G401 (cell line): ENCODE measurements at places on chromosomes 1 and 21.

DNA sequence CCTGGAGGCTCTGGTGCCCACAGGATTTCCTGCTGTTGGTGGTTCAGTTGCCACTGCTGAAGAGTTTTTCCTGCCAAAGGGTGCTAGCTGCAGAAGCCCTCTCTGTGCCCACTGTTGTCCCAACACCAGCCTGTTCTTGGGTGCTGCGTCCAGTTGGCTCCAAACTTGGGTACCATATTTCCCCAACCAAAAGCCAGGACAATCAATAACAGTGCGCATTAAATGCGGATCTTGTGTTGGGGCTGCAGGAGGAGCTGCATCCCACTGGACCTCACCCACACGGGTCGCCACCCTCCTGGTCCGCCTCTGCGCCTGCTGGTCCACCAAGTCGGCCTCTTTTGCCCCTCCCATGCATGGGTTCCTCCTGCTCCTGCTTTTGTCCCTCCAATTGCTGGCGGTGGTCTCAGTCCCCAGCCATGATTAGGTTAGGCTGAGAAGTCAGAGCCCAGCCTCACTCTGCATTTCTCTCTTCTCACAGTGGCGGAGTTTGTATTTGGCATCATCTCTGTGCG is 9.8 kb downstream of the ABCG1 start:
- DNase-seq = no peak

DNA sequence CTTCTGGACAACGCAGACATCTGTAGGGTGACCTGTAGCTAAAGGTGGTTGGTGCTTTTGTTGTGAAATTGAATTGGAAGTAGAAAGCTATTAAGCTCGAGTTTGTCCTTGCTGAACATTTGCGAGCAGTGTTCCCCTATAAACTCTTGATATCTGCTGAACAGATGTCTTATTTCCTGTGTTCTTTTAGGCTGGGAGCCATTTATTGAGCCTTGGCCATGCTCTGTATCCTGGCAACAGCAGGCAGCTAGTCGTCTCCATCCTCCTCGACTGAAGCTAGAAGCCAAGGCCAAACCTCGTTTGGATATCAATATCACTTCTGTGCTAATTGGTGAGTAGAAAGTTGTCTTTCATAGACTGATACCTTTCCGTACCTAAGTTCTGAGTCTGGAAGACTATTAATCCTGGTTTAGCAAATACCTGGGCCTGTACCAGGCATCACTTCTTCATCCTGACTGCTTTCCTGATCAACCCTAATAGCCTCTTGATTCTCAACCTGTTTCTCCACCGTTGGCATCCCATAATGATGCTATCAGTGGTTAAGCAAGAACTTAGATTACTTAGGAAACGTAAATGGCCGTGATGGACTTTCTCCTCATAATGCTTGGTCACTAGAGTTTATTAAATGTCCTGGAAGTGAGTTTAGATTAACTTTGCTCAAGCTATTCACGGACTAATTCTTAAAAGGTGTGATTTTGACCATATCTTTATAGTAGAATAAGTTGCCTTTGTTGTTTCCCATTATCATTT is 103.4 kb downstream of the VPS13D start:
- no peak for DNase-seq

- DNase-seq = no peak
Observed at GRCh38 chr1:227748496-227749182, 13.4 kb downstream of the SNAP47 start.

GRCh38 chr21:44687671-44688070 is 5.7 kb upstream of the KRTAP12-1 start:
- no peak for DNase-seq

- no peak for DNase-seq
Observed at GRCh38 chr1:218365226-218365999, 20.3 kb downstream of the TGFB2 start.

- peak; percentile 73 for DNase-seq
Observed at GRCh38 chr1:168636642-168637111, 60.3 kb downstream of the XCL1 start.

DNA sequence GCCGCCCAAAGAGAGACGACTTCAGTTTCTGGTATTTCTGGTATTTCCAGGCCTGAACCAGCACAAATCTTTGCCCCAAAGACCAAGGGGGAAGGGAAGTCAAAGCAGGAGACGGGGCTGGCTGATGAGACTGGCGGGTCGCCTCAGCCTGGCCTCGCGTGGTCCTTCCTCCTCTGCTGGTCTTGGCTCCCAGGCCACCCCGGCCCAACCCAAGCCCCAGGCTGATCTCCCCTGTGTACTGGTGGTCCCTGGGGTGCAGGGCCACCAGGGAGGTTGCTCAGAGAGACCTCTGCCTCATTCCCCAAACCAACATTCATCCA is 19.9 kb downstream of the WNT4 start:
- no peak for DNase-seq

- DNase-seq = no peak
Observed at GRCh38 chr1:157641177-157641576, 43.3 kb upstream of the FCRL4 start.

GRCh38 chr1:219533280-219533679 is 79.6 kb downstream of the ZC3H11B start:
- no peak for DNase-seq

DNA sequence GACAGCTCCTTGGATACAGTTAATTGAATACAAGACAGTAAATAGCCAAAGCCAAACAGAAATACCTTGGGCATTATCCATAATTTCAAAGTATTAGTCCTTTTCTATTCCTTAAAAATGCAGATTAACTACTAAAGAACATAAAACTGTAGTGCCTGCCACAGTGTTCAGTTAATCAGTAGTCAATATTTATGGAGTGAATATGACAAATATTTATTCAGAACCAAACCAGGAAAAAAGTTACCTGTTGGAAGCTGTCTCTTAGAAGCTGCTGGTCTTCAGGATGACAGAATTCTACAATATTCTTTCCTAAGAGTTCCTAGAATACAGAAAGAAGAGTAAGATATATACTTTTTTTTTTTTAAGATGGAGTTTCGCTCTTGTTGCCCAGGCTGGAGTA is 18.2 kb upstream of the CTSK start:
- no peak for DNase-seq

DNA sequence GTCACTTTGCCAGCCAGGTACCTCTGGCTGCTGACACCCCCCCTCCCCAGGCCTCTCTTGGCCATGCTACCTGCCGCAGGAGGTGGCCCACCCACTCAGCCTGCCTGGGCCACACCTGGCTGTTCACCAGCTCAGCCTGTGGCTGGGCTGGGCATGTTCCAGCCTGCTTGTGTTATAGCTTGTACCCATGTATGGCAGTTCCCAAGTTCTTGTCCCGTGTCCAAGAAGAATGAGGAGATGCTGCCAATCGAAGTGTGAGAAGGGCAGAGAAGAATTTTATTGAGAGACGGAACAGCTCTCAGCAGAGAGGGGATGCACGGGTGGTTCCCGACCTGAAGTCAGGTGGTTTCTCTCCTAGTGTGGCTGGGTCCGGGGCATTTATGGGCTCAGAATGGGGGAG is 3.9 kb upstream of the MMEL1 start:
- no peak for DNase-seq

GRCh38 chr1:56135069-56135863 is 444.1 kb downstream of the PLPP3 start:
- no peak for DNase-seq

DNA sequence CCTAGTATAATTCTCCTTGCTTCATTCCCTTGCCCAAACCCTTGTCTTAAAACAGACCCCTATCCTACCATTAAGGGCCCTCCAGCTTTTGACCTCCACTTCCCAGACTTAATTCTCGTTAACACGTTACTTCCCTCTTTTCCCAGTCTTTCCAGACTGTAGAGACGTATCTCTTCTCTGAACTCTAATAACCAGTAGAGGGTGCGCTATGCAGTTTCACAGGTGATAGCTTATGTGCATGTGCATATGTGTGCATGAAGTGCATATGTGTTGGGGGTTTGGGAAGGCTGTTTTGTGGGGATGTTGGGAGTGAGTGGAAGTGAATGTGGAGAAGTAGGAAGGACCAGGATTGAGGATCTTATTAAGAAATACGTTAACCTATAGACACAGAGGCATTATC is 78.1 kb upstream of the CCDC190 start:
- DNase-seq = no peak

DNA sequence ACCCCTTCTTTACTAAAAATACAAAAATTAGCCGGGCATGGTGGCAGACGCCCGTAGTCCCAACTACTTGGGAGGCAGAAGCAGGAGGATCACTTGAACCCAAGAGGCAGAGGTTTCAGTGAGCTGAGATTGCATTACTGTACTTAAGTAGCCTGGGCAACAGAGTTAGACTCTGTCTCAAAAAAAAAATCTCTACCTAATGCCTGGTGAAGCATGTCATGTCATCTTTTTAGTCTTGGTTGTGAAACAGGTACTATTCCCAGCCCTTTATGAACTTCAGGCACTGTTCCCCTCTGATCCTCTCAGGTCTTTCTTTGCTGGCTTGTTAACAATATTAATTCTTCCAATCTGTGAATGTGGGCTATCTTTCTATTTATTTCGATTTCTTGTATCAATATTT is 22.1 kb downstream of the PRRC2C start:
- no peak for DNase-seq

DNA sequence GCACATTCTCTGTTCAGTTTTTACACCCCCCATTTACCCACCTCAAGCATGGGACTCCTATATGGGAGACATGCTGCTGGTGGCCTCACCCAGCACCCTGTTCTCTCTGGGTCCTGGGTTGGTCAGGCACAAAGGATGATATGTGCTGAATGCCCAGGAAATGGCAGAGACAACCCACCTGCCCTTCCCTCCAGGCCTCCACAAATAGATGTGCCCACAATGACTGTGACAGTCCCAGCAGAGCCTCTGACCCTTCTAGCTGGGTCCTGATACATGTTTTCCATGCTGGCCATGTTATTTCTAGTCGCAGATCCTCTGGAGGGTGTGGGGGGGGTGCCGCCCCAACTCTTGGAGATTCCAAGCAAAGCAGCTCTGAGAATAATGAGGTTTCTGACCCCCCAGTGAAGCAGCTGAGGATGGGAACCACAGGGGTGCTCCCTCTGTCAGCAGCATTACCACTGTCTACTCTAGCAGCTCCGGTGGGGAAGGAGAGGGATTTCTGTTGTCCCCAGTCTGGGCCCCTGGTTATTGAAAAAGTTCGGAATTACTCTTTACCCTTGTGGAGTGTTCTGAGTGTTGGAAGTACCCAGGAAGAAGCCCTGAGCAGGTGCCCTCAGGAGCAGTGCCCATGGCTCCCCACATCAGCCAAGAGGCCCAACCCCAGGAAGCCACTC is 1.2 kb upstream of the CCDC28B start:
- DNase-seq = no peak

DNA sequence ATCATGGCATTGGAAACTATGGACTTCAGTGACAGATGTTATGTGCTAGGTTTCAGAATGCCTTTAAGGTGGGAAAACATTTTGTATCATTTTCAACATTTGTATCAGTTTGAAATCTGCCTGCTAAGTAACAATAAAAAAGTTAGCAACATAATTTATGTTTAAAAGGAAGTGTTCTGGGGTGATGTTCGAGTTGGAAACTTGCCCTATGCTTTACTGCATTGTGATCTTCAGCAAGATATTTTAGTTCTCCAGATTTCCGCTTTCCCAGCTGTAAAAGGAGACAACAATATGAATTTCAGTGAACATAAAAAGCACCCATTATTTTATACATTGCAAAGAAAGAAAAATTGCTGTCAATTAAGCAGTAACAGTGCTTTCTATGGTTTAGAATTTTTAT is 187.4 kb downstream of the DISC1 start:
- DNase-seq = no peak

DNA sequence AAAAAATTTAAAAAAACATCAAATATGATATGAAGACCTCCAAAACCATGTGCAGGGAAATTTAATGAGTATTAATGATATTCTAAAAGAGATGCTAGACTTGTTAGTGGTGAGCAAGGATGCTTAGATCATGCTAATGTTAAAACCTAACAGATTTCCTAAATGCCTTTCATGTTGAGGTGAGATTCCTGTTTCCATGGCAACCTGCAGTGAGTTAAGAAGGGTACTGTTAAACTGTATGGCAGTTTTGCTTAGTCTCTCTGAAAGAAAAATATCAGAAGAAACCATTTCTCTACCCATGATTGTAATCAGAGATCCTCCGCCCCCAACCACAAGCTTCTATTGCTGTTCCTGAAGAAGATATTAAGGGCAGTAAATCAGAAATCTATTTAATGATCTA is 321.6 kb upstream of the LRRC7 start:
- no peak for DNase-seq

GRCh38 chr1:238139713-238140112 is 249.0 kb upstream of the ZP4 start:
- DNase-seq = no peak

DNA sequence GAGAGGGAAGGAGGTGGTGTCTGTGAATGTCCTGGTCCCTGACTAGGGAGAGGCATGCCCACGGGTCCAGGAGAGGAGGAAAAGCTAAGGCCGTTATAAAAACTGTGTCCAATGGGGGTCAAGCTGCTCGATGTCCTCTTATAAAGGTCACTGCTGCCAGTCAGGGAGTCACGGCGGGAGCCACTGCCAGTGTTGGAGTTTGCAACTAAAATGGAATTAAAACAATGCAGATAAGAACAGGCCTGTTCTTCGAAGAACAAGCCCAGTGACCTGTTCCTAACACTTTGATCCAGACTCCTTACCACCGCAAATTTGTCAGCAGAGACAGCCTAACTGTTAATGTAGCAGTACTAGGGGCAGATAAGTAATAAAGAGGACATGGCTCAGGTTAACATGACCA is 56.1 kb upstream of the SDC3 start:
- DNase-seq = no peak

DNA sequence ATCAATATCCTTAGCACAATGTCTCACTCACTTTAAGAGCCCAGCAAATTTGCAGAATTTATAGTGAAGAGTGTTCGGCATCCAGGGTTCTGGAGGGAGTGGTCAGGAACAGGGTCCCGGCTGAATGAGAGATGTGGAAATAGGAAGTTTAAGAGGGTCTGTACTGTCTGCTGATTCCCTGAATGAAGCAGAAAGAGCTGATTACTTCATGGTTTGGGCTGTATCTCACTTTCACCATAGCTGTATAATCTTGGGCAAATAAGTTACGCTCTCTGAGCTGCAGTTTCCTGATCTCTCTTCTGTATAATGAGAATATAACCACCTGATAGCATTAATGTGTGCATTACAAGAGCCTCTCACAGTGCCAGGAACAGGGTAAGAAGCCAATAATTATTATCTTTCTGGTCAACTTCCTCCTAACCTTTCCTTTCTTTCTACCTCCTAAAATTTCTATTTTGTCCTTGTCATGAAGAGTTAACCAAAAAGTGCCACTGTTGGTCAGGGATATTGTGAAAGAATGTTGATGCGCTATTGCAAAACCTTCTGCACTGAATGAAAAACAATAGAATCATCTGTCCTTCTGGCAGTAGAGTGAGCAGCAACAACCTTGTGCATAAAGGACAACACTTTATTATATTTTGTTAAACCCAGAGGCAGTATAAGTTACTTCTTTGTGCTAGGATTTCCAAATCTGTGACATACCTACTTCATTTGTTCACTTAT is 14.7 kb upstream of the PTGFR start:
- no peak for DNase-seq

GRCh38 chr1:40633931-40634376 is 31.5 kb downstream of the RIMS3 start:
- peak; percentile 53 for DNase-seq
